NCI-H460 (cell line): ENCODE measurements at places on chromosomes 16 and 17.
A peak's percentile ranks its signal among the peaks of the same experiment; 100 is the strongest.

DNA sequence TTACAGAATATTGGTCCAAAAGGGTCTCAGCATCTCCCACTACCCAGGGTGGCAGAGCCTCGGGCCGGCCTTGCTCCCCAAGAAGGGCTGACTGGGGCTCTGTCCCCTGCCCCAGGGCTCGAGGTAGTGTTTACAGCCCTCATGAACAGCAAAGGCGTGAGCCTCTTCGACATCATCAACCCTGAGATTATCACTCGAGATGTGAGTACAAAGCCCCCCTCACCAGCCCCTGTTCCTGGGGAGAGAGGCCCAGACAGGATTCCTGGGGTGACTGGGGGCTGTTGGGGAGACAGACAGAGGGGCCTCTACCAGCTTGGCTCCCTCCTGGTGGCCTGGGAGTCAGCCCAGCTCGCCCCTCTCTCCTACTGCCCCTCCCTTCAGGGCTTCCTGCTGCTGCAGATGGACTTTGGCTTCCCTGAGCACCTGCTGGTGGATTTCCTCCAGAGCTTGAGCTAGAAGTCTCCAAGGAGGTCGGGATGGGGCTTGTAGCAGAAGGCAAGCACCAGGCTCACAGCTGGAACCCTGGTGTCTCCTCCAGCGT is 6.1 kb upstream of the NLRC5 start:
- DNase-seq = no peak

DNA sequence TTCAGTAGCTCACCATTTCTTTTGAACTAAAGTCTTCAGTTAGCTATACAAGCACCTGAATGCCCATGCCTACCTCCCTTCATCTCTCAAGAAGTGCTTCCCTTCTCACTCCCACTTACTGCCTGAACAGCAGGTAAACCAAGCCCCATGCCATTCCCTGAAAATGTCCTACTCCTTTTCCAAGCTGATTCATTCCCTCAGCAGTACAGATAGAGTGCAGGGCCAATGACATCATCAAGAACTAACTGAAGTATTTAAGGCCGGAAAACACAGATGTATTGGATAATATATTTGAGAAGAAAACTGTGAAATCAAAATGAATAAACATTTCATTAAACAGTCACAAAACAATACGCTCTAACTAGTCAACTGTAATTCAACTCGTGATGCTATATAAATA is 478.8 kb upstream of the CDH11 start:
- DNase-seq = no peak

GRCh38 chr17:16442594-16443510 is 27.5 kb downstream of the TRPV2 start:
- no peak for DNase-seq

DNA sequence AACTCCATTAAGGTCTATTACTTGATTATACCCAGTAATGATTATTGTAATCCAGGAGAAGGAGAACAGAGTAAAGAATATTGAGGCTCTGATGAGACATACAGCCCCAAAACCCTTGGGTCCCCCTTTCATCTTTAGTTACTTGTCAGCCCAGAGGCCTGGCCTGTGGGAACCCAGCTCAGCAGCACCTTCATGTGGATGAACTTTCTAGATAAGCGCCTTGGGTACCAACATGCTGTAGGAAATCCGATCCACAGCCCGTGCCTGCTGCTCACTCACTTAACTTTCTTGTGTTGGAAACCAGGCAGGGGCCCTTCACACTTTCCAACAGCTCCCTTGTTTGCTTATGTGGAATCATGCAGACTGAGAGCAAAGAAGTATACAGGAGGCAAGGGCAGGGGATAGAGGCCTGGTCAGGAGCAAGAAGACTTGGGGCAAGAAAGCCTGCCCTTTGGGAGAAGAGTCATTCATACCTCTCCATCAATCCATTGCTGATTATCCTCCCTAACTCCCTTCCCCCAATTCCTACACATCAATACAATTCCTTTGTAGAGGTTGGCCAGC is 64.0 kb upstream of the SOX9 start:
- DNase-seq = no peak

DNA sequence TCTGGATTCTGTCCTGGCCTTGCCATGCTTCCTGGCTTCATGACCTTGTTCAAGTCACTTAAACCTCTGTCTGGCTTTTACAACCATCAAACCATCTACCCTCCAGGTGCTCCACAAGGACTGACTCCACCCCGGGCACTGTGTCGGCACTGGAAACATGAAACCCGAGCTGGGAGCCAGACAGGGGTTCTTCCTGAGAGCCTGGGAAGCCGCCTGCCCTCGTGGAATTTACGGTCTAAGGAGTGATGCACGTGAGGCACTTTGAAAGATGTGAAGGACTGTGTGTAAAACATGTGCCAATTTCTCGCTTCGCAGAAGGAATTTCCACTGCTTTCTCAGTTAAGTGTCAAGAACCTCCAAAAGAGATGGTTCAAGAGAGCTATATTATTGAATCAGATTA is 11.6 kb downstream of the CDK5R1 start:
- DNase-seq = no peak

- DNase-seq = no peak
Measured at GRCh38 chr17:82808006-82808405, 31.8 kb downstream of the ZNF750 start.

DNA sequence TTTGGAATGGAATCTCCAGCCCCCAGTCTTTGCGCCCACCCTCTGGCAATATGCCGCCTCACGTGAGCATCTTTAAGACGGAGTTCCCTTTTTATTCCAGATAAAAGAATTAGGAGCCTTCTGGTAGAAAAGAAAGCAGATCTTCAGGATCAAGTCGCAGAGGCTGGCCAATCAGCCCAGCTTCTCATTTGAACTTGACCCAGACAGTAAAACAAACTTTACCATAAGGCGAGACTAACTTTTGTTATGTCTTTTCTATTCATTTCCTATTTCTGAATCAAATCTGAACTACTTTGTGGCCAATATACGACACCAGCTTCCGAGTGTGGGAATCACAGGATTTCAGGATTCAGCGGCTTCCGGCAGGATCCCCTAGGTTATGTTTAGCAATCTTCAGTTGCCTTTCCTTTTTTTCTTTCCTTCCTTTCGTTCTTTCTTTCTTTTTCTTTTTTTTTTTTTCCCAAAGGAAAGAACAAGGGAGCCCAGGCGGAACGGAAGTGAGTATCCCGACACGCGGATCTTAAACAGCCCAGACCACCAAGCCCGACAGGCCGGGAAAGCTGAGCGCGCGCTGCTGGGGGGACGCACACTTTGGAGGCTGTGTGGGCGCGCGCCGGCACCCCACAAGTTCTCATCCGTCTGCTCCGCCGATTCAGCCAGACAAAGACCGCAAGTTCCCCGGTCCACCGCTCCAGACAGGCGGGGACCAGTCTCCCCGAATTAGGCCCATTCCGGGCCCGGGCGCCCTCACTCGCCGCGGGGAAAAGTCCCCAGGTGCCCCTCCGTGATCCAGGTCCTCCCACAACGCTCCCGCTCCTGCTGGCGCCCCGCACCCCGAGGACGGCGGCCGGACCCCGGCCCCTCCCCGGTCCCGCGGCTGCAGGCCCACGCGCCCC is 633 bp downstream of the TBC1D16 start:
- no peak for DNase-seq

- DNase-seq = peak; percentile 67
Measured at GRCh38 chr16:59573528-59574271, 839.6 kb upstream of the GOT2 start.

GRCh38 chr16:54022362-54022761 is 264.2 kb downstream of the IRX3 start:
- DNase-seq = no peak

GRCh38 chr16:49766225-49766624 is 89.7 kb downstream of the ZNF423 start:
- DNase-seq = no peak

DNA sequence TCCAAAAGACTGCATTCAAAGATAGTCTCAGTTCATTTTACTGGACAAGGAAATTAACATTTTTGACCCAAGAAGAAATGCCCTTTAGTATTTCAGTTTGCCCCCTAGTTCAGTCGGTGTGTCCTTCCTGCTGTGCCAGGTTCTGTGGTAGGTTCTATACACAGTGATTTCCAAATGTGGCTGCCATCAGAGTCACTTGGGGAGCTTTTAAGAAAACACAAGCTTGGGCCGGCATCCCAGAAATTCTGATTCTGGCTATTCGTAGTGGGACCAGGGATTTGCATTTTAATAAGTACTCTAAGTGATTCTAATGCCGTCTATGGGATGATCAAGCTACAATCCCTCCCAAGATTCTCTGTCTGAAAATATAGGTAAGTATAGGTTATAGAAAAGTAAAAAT is 10.2 kb downstream of the RSPRY1 start:
- no peak for DNase-seq

DNA sequence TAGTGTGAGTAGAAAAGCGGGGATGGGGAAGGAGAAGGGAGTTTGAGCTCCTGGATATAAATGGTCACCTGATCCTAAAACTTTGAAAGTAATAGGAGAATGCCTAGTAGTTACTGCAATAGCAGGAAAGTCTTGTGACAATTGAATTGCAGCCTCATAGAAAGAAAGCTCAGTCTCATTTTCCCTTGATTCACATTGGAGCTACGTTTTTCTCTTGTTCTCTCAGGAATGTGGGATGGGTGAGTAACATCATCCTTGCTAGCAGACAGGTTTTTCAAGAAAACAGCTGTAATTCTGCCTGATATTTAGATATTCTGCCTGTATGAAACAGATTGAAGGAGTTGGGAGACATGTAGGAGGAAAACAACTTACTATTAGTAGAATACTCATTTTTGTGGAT is 25.3 kb downstream of the SF3B3 start:
- DNase-seq = no peak

DNA sequence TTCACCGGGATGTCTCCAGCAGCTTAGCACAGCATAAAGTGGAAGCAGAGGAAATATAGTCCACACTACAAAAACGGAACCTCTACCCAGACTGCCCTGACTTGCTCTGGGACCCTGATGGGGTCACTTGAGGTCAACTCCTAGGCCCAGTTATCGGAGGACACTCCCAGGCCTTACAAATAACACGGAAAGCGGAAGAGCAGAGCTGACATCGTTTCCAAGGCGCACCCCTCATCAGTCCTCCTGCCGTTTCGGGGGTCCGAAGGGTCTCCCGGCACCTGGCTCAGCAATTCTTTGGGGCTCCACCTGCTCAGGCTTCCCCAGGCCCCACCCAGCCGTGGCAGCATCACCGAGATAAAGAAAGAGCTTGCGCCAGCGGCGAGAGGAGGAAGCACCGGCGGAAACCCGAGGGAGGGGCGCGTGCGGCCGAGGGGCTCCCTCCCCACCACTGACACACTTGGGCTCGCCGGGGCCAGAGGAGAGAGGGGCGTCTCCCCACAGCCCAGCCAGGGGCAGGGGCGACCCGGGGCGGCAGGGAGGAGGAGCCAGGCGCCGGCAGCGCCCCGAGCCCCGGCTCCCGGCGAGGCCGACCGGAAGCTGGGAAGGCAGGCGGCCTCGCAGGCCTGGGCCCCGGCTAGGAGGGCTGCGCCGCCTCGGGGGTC is 727 bp downstream of the CORO7 start:
- no peak for DNase-seq

DNA sequence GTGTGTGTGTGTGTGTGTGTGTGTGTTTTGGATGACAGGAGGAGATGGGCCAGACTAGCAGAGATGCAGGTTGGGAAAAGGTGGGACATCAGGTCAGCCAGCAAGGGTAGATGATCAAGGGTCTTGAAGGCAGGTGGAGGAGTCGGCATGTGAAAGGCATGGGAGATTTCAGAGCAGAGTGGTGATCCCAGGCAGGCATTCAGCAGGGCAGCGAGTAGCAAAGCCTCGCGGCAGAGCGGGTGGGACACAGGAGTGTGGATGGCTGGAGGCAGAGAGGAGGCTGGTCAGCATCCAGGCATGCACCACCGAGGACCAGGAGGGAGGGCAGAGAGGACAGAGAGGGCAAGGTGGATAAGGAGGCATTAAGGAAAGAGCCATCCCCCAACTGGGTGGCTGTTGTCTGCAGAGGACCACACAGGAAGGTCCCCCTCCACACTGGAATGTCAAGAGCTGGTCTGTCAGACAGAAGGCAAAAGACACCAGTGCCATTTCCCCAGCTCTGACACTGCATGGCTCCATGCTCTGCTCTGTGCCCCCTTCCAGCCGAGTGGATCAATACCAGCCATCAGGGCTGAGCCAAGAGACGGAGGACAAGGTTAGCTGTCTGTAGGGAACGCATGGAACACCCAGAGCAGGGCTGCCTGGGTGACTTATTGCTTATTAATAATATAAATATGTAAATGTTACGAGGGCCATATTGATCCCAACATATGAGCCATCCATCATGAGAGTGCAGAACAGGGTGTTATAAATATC is 74.8 kb upstream of the RPL38 start:
- no peak for DNase-seq

DNA sequence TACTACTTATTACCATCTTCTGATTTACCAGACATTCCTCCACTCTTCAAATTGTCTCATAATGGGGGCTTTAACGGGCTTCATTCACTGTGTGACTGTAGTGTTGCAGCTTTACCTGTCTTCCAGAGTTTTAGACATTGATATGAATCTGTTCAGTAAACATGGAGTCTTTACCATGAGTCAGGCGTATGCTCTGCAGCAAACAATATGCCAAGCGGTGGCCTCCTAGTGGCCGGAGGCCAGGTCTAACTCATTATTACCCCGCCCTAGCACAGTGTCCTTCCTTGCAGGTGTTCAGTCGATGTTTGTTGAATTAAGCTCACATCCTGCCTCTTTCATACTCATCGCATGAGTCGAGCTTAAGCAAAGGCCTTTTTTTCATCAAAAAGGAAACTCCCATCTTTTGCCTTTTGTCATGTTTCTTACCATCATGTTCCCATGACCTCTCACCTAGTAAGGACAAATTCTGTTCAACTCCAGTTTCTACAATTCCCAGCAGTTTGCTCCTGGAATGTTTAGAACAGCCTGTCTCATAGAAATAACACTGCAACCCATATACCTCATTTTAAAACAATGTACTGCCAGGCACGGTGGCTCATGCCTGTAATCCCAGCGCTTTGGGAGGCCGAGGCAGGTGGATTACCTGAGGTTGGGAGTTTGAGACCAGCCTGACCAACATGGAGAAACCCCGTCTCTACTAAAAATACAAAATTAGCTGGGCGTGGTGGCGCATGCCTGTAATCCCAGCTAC is 39.4 kb downstream of the TUBD1 start:
- DNase-seq = no peak
